ENCODE measurements at places on chromosomes 13 and 19.

GRCh38 chr19:50974702-50975556 is 5.5 kb upstream of the KLK6 start:
- no peak for DNase-seq

DNA sequence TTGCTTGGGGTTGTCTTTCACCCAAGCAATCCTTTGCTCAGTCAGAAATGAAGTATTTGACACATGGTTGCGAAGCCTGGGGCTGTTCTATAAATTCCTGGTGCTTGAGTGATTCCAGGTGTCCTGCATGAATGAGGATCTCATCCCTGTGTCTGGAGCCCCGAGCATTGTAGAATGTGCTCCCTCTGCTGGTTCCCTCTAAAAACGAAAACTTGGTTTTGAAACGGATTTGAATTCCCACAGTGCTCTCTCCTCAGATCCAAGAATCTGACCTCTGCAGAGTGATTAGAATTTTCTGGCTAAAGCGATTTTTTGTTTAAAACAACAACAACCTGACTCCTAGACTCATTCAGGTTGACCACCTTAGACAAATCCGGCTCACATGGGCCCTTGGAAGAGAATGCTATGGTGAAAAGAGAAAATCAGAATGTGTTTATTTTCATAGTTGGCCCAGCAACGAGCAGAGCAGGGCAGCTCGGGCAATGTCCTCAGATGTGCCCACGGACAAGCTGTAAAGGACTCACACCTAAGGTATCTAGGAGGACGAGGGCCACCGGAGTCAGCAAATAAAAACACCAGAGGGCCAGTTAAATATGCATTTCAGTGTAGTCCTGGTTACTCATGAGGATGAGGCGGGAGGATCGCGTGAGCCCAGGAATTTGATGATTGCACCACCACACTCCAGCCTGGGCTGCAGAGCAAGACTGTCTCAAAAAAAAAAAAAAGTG is 8.7 kb upstream of the ATP12A start:
- DNase-seq: peak; percentile 61

DNA sequence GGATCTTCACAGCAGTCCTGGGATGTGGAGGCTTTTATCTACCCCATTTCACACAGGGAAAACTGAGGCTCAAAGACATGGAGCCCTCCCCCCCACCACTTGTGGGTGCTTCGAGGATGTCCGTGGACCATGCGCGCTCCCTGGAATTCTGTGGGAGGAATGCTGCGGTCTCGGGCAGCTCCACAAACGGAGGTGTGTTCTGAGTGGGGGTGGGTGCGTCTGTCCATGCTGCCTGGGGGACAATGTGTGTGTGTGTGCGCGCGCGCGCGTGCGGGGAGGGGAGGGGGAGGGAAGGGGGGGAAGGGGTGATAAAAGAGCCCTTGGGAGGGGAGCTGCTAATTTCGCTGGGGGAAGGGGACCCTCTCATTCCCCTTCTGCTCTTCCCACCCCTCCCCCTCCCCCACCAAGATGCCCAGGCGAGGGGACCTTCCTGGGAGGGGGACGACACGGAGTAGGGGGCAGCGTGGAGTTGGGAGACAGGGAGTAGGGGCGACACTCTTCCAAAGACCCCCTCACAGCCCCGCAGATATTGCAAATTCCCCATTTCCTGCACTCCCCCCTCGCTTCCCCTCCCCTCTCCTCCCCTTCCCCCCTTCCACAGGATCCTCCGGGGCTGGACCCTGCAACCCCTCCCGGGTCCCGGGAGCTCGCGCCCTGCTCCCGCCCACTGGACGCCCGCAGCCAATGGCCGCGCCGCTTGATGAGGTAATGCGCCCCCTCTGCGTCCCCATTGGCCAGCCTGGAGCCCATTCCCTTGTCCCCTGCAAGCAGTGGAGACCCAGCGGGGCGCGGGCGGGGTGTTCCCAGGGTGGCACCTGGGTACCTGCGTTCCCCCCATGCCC is 18.9 kb upstream of the ZNRF4 start:
- peak; percentile 84 for DNase-seq

DNA sequence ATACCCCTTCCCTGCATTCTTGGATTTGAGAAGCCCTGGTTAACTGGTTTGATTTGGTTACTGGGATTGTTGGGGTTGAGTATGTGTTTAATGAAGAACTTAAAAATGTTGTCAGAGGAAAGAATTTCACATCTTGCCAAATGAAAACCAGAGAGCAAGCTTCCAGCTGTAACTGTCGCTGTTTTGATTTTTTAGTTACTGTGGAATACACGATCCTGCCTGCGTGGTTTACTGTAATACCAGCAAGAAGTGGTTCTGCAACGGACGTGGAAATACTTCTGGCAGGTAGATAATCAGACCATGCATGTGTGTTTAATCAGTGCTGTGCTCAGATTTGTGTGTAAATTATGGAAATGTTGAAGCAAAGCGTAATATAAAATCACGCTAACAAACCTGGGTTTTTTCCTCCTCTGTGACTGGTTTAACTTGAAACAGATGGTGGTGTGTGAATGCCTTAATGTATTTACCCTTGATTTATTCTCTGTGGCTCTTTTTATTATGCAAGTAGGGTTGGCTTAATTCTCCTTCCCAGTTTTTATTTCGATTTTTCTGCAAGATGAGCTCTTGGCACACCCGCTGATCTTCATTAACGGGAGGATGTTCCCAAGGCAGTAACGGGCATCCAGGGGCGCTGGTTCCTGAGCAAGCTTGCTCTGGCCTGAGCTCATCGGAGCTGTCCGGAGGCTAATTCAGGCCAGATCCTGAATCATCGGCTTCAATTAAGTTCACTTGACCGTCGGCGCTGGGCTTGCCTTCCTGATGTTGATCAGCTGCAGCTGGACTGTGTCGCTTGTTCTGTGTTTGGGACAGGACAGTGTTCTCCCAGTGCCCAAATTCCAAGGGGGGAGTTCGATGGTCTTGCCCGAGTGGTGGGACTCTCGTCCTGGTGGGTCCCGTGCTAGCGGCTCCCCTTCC is 16.0 kb downstream of the UPF1 start:
- DNase-seq: no peak

- no peak for DNase-seq
These were observed 278 bp upstream of the ZNF274 start for GRCh38 chr19:58182577-58182988.

GRCh38 chr13:45055902-45056648 is 64.2 kb upstream of the GTF2F2 start:
- no peak for DNase-seq

- no peak for DNase-seq
These were observed 5.7 kb upstream of the ZNF14 start for GRCh38 chr19:19738564-19738963.

GRCh38 chr19:38970664-38971532 is 4.6 kb downstream of the FBXO17 start:
- no peak for DNase-seq

GRCh38 chr19:38971672-38972071 is 3.9 kb downstream of the FBXO17 start:
- DNase-seq: no peak
